Cerebellar nuclear complex (tissue), 1 donor: ENCODE measurements at places on chromosomes 1 and 21.

- DNase-seq = no peak
These were observed 44.5 kb downstream of the LRRC53 start for GRCh38 chr1:74467786-74468377.

- DNase-seq = no peak
These were observed 80.4 kb upstream of the SPATA6 start for GRCh38 chr1:48552420-48552819.

DNA sequence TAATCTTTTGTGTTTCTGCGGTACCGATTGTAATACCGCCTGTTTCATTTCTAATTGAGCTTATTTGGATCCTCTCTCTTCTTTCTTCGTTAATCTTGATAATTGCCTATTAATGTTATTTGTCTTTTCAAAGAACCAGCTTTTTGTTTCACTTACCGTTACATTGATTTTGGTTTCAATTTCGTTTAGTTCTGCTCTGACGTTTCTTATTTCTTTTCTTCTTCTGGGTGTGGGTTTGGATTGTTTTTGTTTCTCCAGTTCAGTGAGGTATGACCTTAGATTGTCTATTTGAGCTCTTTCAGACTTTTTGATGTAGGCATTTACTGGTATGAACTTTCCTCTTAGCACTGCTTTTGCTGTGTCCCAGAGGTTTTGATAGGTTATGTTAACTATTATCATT, 9.4 kb downstream of the OR2M2 start:
- no peak for DNase-seq

GRCh38 chr21:34989337-34990151, 59.6 kb downstream of the RUNX1 start:
- DNase-seq = no peak

- no peak for DNase-seq
These were observed 12.5 kb downstream of the PIP5K1A start for GRCh38 chr1:151210830-151211229.

GRCh38 chr1:240199758-240200645, 108.3 kb downstream of the FMN2 start:
- no peak for DNase-seq

- peak; percentile 96 for DNase-seq
These were observed 408.6 kb downstream of the PRDM2 start for GRCh38 chr1:14108356-14109275.
